Vagina (tissue), 2 donors: ENCODE measurements at places on chromosomes 6 and 20.

GRCh38 chr6:42440778-42441696 is 10.7 kb downstream of the TRERF1 start:
- DNase-seq = no peak

DNA sequence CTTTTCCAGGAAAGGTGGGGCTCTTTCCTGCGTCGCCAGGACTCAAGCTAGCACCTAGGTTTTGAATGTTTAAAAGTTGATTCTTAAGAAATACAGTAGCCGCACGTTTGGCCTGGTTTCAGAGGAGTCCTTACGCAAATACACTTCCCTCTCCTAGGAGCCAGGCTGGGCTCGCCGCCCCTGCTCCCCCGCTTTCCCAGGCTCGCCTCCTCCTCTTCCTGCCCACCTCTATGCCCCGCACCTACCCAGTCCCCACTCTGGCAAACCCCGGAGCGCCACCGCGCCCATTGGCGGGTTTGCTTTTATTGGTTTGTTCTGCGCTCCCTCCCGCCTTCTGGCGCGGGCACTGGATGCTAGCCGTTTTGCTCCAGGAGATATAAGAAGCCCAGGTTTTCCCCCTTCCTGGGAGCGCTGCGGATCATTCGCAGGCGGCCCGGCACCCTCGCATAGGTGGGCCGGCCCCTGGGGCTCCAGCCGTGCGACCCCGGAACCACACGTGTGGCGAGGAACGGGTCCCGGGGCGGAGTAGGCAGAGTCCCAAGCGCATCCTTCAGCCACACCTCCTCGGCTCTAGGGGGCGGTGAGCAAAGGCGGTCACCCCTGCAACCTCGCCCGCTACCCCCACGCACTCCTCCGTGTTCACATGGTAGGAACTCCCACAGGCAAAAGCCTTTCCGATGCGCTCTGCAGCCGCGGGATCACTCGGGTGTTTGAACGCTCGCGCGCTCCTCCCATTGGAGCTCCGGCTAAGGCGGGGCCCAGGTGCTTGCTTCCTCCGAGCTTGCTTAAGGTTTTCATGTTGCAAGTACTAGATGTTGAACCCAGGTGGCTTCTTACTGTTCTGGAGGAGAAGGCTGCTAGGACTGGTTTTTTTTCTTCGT is 119.0 kb downstream of the RTN4IP1 start:
- no peak for DNase-seq

- no peak for DNase-seq
Observed at GRCh38 chr20:8800089-8800488, 268.8 kb upstream of the PLCB4 start.

DNA sequence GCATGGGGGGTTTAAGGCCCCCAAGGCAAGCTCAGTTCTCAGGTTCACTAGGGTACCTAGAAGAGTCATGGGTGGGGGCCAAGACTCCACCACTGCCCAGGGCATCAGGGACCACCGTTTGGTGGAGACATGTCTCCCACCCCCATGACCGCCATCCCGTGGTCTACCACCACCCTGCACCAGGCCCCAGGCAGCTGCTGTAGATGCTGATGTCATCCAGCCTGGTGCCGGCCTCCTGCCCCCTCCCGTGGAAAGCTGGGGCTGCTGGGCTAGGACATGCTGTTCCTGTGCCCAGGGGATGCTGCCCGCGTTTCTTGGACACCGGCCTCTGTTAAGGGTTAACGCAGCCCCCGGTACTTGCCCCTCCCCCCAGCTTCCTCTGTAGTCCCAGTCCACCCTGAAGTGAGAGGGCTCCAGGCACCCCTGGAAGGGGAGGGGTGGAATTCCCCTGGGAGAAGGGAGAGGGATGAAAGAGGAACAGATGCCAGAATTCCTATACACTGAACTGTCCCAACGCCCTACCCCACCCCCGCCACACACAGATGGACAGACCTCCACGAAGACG is 587 bp downstream of the IP6K3 start:
- DNase-seq = no peak

- DNase-seq = no peak
Observed at GRCh38 chr6:73050706-73051105, 174.6 kb downstream of the KHDC1L start.

GRCh38 chr6:33610779-33611732 is 10.1 kb upstream of the ITPR3 start:
- DNase-seq = no peak

DNA sequence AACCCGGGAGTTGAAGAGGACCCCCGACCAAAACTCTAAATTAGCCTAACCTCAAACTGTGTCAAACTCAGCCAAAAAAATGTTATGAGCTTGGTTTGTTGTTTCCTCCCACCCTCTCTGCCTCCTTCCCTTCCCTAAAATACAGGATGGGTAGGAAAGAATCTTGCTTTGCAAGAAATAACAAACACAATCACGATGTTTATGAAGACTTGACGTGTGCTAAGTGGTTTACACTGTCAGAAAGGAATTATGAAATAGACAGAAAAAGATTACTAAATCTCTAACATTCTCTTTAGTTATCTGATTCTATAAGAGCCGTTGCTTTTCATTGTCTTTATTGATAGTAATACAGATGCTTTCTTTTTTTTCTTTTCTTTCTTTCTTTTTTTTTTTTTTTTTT is 285.1 kb downstream of the BMP7 start:
- no peak for DNase-seq

DNA sequence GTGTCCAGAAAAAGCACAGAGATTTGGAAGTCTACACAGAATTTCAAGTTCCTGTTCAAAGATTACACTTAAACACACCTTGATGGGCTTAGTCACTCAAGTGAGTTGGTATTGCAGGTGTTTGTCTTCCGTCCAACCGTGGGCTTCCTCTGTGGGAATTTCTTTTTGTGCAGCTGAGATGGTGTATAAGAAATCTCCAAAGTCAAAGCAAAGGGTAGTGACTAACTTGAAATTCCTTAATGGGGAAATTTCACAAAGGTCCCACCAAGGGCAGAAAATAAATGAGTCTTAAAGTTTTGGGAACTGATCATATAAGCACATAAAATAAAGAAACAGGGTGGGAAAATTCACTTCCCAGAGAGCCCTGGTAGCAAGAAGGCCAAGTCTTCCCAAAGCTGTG is 102.0 kb upstream of the TNFAIP3 start:
- no peak for DNase-seq

GRCh38 chr6:151536188-151536479 is 42.3 kb downstream of the CCDC170 start:
- no peak for DNase-seq

DNA sequence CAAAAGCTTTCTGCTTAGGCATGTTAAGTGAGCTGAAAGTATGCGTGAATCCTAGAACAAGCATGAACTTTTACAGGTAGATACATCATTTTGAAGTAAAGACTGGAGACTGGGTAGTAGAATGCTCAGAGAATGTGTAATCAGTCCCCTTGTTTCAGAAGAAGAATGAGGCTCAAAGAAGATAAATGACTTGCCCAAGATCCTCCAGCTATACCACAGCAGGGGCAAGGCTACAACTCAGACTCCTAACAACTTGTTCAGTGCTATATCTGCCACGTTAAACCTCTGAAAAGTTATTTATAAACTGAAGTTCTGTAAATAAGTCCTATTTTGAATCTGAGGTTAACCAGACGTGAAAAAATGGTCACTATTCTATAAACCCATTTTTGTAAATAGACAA is 2.9 kb downstream of the RIPOR2 start:
- no peak for DNase-seq

DNA sequence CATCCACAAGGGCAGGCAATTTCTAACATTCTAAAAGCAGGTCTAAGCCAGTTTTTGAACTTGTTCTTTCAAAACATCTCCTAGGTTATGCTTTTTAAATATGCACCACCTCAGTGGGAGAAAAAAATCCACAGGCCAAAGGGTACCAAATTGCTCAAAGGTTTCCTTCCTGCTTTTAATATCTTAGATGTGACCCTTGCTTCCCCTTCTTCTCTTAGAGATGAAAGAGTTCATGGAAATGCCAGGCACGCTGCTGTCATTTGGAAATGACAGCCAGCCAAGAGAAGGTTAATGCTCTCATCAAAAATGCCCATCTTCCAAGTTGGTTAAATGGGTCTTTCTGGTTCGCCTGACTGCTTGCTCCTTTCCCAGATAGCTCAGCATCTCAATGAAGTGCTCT is 497.1 kb downstream of the CD83 start:
- DNase-seq = no peak

DNA sequence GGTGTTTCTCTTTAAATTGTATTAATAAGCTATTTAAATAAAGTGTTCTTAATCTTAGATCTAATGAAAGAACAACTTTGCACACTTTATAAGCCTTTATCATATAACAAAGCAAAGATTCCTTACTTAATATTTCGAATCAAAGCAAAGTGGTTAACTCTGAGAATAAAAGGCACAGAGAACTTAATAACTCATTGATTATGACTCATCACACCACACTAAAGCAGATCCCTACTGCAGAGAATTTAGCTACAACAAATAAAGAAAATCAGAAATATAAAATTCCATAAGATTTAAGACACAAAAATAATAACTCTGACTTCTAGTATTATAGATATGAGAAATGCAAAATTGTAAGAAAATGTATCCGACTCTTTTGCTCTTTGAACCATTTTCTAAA is 135.6 kb upstream of the RUNX2 start:
- DNase-seq = no peak

DNA sequence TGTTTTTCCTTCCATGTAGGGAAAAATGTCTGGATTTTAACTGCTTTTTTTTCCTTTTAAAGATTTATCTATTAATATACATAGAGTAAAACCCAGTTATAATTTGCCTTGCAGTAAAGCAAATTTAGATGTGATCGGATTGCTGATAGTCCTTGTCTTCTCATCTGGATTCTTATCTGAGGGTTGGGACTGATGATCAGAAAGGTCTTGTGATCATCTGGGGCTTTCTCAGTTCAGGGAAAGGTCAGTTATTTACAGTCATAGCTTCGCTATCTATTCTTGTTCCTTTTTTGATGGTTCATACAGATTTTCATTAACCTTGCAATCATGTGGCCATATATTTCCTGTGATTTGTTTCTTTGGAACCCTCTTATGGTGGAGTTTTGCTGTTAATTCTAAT is 63.8 kb upstream of the CLDN20 start:
- DNase-seq = no peak

- DNase-seq = no peak
Observed at GRCh38 chr20:21729316-21729715, 23.9 kb downstream of the PAX1 start.

DNA sequence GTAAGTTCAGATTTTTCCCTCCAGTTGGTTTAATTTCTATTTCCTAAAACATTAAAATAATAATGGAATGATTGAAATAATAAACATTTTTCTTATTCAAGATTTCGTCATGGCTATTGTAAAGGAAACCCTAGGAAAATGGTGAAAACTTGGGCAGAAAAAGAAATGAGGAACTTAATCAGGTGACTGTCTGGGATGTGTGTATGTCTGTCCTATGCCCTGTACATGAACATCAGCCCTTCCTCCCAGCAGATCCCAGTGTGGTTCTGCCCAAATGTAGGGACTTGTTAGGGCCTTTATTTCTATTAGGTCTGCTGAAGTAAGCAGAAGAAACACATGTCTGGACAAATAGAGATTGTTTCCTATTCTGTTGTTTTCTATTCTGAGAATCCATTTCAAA is 13.1 kb downstream of the RIOK1 start:
- no peak for DNase-seq

GRCh38 chr6:153781306-153781705 is 257.7 kb upstream of the OPRM1 start:
- no peak for DNase-seq

GRCh38 chr6:16472349-16473069 is 234.1 kb downstream of the GMPR start:
- no peak for DNase-seq

DNA sequence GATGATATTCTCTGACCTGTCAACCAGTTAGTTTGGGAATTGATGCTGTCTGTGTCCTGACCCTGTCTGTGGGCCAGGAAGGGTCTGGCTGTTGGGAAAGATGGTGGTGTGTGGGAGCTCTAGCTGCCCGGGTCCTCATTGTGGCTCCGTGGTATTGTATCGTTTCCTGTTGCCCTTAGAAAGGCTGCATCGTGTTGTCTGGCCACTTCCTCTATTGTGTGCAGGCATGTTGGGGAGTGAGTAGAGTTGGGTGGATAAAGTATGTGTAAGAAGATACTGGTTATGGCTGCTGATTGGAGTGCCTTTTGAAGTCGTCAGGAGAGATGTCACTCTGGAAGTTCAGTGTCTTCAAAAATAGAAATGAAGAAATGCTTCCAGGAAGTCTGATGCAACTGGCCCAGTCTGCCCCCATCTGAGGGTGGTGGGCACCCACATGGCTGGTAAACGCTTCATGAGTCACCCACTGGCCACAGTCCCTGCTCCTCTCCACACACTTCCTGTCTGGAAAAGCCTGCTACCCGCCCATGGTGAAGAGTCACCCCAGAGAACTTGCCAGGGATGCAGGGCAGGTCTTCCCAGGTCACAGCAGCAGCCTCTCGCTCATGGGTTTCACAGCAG is 27.9 kb downstream of the PPARD start:
- DNase-seq = no peak

DNA sequence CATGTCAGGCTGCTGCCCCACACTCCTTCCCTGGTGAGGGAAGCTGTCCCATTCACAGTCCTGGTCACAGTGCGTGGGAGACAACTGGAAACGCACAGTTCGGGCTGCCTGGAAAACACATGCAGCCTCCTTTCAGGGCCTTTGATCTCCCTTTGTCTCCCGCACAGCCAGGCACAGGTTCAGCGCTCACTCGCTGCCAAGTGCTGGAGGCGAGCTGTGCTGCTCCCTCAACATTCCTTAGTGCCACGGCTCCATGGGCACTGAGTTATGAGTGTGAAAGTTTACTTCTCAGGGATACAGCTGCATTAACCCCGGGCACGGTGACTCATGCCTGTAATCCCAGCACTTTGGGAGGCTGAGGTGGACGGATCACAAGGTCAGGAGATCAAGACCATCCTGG is 9.1 kb downstream of the YTHDF1 start:
- DNase-seq = no peak

DNA sequence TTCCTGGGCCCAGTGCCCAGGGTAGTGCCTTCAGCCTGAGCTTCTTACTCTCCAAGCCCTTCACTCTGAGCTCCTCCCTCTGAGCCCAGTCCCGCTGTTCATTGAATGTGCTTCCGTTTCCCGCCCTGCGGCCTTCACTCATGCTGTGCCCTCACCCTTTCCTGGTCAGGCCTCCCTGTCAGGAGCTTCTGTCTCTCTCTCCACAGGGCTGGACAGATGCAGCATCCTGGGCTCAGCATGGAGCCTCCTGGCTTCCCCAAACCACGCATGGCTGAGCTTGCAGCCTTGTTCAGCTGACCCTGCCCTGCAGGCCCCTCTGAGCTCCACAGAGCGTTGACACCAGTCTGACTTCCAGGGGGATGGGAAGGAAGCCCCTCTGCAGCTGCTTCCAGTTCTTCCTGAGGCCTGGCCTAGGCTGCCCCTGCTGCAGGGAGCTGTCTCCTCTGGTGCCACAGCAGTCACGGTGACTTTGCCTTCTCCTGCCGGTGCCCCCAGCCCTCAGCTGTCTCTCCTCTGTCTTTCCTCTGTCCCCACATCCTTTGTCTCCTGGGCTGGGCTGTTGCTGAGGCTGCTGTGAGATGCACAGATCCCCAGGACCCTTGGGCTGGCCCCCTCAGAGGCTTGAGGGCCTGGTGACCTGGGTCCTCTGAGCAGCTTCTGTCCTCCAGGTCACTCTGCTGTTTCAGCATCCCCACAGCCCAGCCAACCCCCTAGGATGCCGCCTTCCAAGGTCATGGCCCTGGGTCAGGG is 7.9 kb upstream of the MYT1 start:
- no peak for DNase-seq

GRCh38 chr6:159203304-159204005 is 34.3 kb downstream of the FNDC1 start:
- DNase-seq = no peak

- no peak for DNase-seq
Observed at GRCh38 chr20:50913690-50914375, 17.4 kb downstream of the ADNP start.

- no peak for DNase-seq
Observed at GRCh38 chr6:31734821-31735406, 1.4 kb downstream of the CLIC1 start.
